ENCODE measurements at places on chromosomes 3 and 15.

- DNase-seq = no peak
Measured at GRCh38 chr3:53711387-53711786, 134.8 kb downstream of the CHDH start.

DNA sequence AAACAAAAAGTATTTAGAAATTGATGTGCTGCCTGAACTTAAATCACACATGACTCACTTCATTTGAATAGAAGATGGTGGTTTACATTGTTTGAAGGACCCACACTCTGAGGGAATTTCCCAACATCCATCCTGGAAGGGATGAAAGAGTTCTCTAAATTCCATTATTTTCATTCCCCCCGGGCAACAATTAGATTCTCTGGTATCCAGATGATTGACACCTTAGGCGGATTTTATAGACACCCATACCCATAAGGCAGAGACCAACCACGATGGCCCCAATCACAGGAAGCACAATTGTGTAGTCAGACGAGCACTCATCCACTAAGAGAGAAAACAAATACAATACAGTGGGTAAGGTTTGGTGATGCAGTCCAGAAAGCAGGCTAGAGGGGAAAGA lies 24.6 kb upstream of the MCCC1 start:
- DNase-seq = no peak

GRCh38 chr3:56131974-56132590 lies 336.2 kb downstream of the ERC2 start:
- peak; percentile 66 for DNase-seq

DNA sequence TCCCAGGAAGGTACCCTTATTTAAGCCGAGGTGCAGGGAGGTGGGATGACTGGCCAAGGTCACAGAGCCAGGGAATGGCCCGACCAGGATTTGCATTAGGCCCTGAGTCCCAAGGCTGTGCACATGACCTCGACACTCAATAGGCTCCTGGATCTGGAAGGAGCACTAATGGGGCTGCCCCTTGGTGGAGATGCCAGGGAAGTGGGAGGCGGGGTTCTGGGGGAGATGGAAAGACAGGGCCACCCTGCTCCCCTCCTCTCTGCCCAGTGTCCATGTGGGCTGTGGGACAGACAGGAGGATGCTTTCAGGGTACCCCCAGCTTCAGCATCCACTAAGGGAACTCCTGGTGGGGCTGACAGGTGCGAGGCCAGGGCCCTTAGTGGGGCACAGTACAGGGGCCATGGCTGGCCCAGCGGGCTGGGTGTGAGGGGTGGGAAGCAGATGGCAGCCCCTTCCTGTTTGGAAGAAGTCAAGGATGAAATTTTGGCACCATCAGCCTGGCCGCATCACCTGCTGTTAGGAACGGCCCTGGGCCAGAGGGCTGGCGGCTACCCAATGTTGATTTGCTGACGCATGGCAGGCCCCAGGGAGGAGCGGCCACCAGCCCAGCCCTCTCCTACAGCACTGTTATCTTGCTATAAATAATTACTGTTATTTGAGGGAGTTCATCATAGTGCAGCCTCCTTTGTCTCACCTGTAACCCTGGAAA lies 37.3 kb downstream of the ATP2B2 start:
- no peak for DNase-seq

- no peak for DNase-seq
Measured at GRCh38 chr3:70488816-70489215, 176.4 kb upstream of the MDFIC2 start.

DNA sequence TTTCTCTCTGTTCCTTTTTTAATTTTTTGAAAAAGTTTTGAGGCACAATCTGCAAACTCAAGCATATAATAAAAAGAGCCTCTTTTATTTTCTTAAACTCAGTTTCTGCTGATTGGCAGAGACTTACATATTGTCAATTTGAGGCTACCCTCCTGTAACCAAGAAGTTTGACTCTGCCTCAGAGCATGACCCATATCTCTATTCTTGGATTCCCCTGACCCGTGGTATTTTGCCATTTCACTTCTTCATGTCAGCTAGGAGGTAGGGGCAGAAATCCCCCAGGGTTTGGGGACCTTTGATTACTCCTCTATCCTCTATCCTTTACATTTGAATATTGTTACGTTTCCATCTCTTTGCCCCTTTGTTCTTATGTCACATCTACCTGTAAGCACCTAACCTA lies 479.1 kb upstream of the ALCAM start:
- DNase-seq = no peak

- DNase-seq = no peak
Measured at GRCh38 chr15:98493966-98494511, 154.3 kb upstream of the IGF1R start.

GRCh38 chr15:29319823-29320222 lies 50.2 kb upstream of the NSMCE3 start:
- DNase-seq = no peak

DNA sequence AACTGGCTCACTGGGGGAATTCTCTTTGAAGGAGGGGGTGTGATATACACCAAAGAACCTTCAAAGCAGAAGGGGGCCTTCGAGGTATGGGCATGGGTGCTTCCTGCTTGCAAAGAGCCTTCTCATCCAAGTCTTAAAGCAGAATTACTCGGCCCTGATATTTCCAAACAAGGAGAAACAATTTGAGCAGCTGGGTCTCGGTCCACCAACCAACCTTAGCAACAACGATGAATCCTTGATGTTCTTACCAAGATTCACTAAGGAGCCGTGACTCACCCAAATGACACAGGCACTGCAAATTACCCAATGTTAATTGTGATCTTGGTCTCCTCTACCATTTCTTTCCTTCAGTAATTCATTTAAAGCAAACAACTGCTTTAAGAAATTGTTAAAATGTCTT lies 7.7 kb downstream of the HOMER2 start:
- no peak for DNase-seq

DNA sequence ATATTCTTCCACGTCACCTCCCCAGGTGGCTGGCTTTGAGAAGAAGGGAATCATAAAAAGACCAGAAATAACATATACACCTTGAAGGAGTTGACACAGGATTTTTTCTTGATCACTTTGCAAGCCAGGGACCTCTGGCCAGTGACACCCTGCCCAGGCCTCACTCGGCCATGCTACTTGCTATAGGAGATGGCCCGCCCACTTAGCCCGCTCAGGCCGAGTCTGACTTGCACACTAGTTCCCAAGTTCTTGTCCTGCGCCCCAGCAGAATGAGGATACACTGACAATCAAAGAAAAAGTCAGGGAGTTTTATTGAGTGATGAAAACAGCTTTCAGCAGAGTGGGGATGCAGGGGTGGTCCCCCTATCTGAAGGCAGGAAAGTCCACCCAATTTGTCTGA lies 1046.1 kb upstream of the CFAP20DC start:
- DNase-seq = no peak

GRCh38 chr3:119831022-119831421 lies 49.1 kb downstream of the NR1I2 start:
- no peak for DNase-seq

GRCh38 chr15:80491163-80491847 lies 87.1 kb downstream of the ARNT2 start:
- DNase-seq = no peak

- no peak for DNase-seq
Measured at GRCh38 chr15:85583923-85584390, 203.6 kb downstream of the AKAP13 start.

DNA sequence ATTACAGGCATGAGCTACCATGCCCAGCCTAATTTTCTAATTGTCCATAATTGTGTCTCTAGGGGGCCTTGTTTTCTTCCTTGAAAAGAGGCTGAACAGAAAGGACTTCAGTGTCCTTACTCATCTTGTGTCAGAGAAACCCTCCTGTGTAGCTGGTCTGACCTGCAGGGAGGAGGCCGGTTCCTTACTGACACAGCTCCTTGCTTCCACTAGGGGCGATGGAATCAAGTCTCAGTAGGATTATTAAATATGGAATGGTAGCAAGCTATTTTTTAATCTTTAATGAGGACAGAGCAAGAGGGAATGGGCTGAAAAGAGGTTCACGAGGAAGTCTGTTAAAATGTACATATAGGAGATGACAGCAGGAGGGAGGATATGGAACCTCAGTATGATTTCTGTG lies 8.6 kb downstream of the LPCAT4 start:
- no peak for DNase-seq

DNA sequence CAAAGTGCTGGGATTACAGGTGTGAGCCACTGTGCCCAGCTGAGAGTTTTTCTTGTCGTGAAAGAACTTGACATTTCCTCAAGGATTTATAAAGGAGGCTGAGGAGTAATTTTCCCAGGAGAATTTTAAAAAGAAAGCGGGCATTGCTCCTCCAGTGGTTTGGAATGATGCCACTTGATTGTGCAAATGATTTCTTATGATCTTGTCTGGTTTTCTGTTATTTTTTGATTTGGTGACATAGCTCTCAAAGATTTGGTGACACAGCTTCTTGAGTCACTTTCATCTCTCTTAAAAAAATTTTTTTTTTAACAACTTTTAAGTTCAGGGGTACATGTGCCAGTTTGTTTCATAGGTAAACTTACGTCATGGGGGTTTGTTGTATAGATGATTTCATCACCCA lies 24.6 kb upstream of the NFKBIZ start:
- no peak for DNase-seq

GRCh38 chr15:35654332-35654731 lies 108.4 kb upstream of the DPH6 start:
- DNase-seq = no peak

GRCh38 chr3:33196538-33196937 lies 22.1 kb downstream of the SUSD5 start:
- DNase-seq = no peak

- no peak for DNase-seq
Measured at GRCh38 chr15:49471733-49472132, 48.7 kb downstream of the FGF7 start.

DNA sequence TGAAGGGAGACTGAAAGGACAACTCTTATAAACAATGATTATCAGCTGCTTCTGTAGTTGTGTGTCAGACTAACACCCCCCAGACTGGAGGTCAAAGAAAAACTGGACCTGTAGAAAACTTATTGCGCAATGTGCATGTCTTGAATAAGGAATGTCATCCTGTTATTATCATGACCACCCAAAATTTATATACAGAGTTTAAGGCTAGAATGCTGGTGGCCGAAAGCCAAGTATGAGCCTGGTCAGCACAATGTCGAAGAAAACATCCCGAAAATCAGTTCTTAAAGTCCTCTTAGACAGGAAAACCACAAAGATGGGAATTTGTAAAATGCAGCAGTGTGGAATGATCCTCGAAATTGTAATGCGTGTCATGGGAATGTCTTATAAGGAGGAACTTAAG lies 29.3 kb downstream of the RFTN1 start:
- DNase-seq = peak; percentile 96

GRCh38 chr3:63069806-63070475 lies 194.7 kb upstream of the CADPS start:
- DNase-seq = no peak

- DNase-seq = no peak
Measured at GRCh38 chr3:152480282-152480953, 211.7 kb downstream of the MBNL1 start.

- no peak for DNase-seq
Measured at GRCh38 chr3:53402326-53402725, 55.0 kb upstream of the DCP1A start.

GRCh38 chr3:195045481-195046210 lies 225.3 kb downstream of the XXYLT1 start:
- no peak for DNase-seq

DNA sequence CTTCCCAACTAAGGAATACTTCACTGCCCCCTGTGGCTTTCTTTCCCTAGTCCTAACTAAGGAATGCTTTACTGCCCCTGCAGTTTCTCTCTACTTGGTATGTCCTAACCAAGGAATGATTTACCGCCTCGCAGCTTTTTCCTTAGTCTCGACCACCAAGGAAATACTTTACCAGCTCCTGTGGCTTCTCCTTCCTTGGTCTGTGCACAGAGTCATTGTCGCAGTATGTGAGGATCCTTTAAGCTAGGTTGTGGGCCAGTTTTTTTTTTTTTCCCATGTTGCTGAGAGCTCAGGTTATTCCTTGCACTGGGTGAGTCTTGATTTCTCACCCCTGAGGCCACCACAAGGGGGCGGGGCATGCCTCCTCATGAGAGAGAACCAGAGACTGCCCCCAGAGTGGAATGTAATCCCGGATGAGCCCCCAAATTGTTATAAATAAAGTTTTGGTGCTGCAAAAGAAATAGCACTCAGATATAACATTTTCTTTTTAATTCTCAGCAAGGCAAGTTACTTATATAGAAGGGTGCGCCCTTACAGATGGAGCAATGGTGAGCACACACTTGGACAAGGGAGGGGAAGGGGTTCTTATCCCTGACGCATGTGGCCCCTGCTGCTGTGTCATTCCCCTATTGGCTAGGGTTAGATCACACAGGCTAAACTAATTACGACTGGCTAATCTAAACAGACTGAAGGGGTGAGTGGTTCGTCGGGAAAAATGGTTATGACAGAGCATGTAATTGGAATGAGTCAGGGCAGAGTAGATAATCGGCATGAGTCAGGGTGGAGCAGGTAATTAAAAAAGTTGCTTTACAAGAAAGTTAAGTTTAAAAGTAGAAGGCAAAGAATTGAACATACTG lies 27.0 kb downstream of the NDUFB4 start:
- DNase-seq = peak; percentile 22

- DNase-seq = no peak
Measured at GRCh38 chr15:59862191-59863155, 141.6 kb upstream of the FOXB1 start.

GRCh38 chr15:40493089-40493840 lies 22.5 kb downstream of the CHST14 start:
- no peak for DNase-seq

- peak; percentile 90 for DNase-seq
Measured at GRCh38 chr15:50354838-50355618, at the start of gene GABPB1. GABPB1 (minus strand) TSS chr15:50355198; CDS start chr15:50309798, 45,400 bp downstream.

DNA sequence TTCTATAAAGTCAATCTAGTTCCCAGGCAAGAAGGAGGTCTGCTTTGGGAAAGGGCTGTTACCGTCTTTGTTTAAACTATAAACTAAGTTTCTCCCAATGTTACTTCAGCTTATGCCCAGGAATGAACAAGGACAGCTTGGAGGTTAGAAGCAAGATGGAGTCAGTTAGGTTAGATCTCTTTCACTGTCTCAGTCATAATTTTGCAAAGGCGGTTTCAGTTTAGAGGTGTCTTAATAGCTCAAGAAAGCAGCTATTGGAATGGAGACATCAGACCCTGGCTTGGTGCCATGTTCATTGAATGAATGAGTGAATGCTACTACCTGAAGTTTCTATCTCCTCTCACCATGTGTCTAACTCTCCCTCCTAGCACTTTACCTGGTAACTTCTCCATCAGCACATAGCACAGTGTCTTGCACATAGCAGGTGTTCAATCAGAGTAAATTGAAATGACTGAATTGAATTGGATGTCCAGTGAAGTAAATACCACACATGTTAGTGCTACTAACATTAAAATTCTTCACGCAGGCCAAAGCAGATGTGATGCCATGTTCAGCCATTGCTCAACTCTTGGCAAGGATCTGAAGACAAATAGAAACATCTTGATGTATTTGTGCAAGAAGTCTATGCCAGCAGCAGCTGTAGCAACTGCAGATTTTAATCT lies 28.2 kb downstream of the CLEC3B start:
- peak; percentile 82 for DNase-seq

All from AG09319 (cell line).